LNCaP clone FGC (cell line): ENCODE measurements at places on chromosomes 11 and 22.

DNA sequence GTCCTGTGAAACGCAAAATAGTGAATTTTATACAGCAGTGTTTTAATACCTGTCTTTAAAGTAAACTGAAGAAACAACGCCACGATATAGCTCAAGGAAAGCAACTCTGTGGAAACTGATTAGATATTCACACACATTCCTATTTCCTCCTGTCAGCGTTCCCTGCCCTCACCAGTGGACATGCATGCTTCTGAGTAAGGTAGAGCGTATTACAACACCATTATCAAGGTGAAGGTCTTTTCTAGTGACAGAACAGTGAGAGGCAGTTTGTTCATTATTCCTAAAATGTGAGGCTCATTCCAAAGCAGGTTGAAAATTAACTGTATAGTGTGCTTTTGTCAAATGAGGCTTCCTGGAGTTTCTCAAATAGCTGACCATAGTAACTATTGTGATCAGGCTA, 153.1 kb downstream of the DDX10 start:
- no peak for DNase-seq

GRCh38 chr11:131518305-131518838, 148.0 kb downstream of the NTM start:
- DNase-seq = no peak

DNA sequence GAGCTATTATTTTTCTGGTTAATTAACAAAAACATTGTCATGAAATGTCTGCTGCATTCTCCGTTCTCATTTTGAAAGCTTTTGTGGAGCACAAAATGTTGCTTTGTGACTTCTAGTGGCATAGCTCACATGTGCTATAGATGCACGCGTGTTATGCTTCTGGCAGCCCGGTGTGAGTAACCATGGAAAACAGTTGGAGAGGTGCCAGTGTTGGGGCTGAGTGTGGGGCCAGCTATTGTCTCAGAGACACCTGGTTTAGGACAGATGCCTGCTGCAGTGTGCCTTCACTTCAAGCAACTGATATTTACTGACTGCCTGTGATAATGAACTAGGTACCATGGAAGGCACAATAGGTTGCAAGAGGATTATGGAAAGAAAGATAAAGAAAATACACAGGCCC, 760.6 kb downstream of the NTM start:
- DNase-seq = no peak

DNA sequence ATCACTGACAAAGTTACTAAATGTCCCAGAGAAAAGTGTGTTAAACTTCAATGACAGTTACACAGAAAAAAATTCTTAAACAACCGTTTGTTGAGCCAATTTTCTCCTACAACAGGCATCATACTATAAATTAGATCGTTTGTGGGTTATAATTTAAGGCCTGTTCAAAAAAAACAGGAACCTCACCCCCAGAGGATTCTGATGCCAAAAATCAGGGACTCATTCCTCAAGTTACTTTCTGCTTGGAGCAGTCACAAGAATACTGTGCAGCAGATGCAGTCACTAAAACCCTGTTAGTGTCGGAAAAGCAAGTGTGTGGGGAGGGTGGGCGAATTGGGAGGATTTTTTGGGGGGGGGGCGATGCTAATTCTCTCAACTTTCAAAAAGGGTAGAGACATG, 657 bp downstream of the CWC15 start:
- no peak for DNase-seq

DNA sequence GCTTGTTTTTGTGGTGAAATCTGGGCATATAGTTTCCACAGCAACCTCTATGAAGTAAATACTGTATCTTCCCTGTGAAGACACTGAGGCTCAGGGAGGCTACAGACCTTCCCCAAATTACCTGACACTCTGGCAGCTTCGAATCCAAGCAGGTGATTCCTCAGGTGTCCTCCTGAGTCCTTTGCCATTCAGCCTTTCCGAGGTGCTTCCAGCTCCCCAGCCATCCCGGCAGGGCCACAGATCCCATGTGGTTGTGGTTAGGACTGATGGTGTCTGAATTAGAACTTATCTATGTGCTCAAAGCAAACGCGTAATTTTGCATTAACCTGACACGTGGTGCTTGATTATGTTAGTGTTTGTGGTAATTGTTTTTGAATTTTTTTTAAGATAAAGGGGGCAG, 785.6 kb downstream of the BRD1 start:
- no peak for DNase-seq

DNA sequence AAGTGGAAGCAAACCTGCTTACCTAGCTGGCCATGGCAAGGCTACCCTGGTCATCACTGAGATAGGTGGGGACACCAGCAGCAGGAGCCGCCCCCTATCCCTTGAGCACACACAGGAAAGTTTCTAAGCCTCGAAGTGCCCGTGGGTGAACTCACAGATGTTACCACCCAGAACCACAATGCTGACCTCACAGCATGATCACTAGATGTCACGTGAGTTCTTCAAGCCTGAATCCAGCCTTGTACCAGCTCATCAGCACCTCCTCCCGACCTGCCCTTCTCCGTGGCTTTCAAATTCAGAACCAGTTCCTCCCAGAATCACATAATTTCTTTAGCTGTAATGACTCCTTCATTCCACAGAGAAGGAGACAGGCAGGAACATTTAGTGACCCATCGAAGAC, 24.7 kb upstream of the TIMP3 start:
- no peak for DNase-seq
